Common myeloid progenitor, CD34-positive (primary cell): ENCODE measurements at places on chromosomes 6 and 20.

GRCh38 chr20:13356591-13356990, 135.5 kb downstream of the ISM1 start:
- DNase-seq: no peak

GRCh38 chr6:157215717-157216116, 107.6 kb downstream of the TMEM242 start:
- DNase-seq: no peak

DNA sequence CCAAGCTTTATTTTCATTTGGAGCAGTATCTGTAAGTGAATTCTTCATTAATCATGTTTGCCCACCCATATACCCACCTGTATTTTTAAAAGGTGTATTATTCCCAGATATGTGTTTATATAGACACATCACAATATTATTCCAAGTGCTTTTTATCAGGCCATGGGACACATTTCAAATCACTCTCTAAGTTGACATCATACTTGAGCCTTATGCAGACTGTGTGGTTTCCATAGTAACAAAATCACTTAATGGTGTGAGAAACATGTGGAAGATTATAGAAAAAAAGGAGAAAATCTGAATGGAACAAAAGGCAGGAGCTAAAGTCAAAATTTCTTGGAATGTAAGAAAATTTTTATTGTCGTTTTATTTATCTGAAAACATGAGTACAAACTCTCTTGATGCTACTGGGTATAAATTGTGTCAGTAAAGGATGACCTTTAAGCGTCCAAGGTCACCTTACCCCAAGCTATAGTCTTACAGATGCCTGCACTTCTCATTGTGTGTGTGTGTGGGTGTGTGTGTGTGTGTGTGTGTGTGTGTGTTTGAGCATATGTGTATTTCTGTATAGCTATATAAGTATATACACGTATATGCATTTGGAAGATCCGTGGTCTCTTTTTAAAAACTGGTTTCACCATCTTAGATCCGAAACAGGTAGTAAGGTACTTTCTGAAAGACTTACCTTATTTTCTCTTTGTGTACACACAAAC, 79.8 kb upstream of the CCN6 start:
- no peak for DNase-seq

- DNase-seq: no peak
Observed at GRCh38 chr6:41237128-41237527, 9.0 kb downstream of the TREML4 start.

GRCh38 chr20:38209736-38210405, 44.8 kb upstream of the TGM2 start:
- no peak for DNase-seq

DNA sequence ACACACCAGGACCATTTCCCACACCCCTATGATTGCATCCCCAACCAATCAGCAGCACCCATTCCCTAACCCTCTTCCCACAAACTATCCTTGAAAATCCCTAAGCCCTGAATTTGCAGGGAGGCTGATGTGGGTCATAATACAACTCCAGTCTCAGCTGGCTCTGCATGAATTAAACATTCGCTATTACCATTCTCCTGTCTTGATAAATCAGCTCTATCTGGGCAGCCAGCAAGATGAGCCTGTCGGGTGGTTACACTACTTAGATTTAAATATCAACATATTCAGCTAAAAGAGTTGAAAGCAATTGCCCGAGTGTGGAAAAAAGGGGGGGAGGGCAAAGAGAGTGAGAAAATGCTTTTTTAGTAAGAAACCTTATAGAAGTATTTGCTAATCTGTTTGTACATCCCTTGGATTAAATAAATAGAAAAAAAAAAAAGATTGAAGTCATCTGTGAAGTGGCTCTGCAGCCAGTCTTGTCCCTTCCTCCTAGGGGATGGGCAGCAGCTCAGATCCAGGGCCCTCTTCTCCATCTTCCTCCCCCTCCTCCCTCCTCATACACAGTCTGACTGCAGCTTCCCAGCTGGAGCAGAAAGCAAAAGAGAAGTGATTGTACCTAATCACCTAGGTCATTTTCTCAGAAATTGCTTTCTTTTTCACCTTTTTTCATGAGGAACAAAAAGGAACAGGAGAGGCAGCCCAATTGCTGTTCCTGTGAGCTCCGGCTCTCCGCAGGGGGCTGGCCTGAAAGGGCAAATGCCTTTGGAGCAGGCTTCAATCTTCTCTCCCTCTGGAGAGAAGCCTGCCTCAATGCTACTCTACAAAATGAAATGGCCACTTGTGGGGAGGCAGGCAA, 356.6 kb upstream of the SULF2 start:
- DNase-seq: no peak

- DNase-seq: no peak
Observed at GRCh38 chr20:56989516-56989915, 276.9 kb downstream of the BMP7 start.

DNA sequence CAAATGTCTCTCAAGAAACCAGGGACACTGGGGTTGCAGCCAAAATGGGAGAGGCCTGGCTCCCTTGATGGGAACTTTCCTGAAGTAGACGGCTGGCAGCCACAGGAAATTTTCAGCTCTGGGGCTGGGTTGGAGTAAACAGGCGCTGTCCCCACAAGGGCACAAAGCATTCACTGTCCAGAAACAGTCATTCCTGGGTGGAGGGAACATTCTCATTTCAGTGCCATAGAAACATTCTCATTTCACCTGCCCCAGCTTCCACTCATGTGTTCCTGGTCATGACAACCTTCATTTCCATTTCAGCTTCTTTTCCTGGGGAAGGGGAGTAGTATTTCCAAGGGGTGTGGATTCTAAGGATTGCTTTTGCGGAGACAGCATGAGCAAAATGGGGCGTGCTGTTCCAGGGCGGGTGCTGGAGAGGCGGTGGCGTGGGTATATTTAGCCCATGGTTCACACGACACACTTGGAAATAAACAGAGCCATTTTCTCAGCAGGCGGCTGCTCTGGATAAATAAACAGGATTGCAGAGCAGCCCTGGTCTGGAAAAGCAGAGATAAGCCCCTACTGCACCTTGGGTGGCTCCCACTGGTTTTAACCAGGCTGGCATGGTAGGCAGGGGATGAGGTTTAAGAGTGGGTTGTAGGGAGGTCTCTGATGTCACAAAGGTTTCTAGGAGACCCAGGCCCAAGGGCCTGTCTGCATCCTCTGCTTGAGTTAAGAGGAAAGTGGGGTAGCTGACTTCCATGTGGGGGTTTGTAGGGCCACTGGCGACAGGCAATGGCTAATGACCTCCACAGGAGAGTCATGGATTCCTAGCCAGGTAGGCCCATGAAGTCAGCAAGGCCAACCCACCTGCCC, 32.9 kb downstream of the COX4I2 start:
- no peak for DNase-seq

DNA sequence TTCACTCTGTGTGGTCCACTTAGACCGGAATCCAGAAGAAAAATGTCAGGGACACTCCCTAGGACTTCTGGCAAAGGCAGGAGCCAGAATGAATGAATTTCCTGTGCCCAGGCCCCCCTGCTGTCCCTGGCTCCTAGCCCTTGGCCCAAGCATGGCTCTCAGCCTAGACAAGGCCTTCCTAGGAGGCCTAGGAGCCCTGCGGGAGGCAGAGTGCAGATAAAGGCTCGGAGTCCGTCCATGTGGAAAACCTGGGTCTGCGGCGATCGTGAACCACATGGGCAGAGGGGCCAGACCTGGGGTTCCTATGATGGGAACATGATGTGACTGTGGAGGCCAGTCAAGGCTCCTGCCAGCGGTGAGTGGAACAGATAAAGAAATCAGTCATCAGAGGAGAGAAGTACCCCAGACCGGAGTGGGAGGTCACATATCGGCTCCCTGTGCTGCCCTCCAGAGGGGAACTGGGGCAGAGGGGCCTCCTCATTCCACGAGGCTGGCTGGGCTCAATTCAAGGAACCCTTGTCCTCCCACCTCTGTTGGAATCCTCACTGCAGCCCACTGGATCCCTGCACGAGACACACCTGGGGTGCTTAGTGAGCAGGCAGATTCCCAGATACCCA, 5.9 kb upstream of the VSTM2L start:
- DNase-seq: no peak

GRCh38 chr6:77462359-77463307, 658 bp downstream of the HTR1B start:
- DNase-seq: peak; percentile 82

DNA sequence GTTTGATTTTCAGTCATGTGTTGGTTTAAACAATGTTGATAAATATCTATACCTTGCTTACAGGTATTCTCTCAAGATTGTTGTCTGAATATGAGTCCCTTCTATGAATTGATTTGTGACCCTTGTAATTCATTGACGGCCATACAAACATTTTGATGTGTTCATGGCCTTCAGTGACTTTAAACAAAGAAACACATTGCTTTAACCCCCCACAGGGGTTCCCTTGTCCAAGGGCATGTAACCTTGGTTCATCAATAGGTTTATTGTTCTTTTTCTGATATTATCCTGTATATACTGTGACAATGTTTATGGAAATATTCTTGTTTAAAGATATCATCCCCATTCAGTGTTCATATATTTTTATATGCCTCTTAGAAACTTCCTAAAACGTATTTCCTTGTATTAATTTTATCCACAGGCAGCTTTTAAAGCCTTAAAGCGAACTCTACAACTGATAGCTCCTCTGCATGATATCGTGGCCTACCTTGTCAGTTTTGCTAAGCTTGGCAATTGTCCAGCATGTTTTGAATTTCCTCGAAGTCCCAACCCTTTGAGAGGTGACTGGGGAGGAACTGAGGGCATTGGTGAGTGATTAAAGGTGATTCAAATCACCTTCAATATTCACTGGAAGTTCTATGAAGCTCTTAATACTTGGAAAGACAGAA, 87.0 kb downstream of the CD164 start:
- no peak for DNase-seq

DNA sequence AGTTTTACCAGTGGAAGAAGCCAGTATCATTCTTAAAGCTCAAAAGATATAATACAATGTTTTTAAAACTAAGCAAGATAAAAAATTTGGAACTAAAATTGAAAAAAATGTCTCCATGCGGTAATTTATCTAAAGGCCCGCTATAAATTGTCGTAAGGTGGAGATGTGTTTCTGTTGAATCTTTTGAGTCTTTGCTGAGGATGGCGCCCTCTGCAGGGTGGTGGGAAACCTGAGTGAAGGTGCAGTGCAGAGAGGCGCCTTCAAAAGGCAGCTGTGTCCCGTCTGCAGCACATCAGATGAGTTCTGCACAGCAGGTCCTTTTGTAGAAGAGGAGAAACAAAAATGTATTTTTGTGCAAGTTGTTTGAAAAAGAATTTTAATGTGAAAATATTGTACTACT, 29.4 kb upstream of the KIF25 start:
- peak; percentile 22 for DNase-seq

DNA sequence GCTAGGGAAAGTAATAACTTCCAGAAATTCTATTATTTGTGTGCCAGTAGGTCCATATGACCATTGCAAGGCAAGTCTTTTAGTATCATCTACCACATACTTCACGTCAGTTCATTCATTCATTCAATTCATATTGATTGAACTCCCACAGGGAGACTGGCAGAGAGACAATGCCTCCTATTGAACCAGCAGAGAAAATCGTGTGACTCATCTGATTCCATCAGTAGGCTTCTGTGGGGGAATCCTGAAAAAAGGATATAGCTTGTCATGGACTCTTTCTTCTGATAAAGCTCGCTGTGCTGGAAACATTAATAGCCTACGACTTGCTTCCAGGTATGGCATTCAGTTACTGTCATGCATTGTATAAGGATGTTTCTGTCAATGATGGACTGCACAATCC, 45.3 kb upstream of the CNR1 start:
- DNase-seq: no peak

- DNase-seq: no peak
Observed at GRCh38 chr6:124714728-124715127, 247.5 kb upstream of the RNF217 start.

GRCh38 chr6:465531-466348, 74.2 kb downstream of the IRF4 start:
- DNase-seq: no peak

DNA sequence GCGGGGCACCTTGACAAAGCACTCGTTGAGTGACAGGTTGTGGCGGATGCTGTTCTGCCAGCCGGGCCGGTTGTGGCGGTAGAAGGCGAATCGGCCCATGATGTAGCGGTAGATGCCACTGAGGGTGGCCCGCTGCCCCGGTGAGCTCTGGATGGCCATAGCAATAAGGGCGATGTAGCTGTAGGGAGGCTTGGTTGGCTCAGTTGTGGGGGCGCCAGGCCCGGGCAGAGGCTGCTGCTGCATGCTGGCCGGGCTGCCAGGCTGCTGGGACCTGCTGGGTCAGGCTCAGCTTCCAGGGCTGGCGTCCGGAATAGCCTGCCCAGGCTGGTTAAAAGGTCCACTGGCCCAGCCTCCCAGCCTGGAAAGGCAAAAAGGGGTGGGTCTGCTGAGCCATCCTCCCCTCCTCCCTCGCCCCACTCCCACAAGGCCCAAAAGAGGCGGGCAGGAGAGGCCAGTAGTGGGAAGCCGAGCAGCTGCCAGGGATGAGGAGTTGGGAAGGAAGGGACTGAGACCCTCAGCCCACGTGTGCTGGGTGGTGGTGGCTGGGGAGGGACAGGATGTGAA, at the start of gene FOXS1:
TSS of gene FOXS1 (minus strand) at position 305 of the 564 bp plus-strand sequence. CDS start at position 243, 62 bp downstream.
- no peak for DNase-seq

DNA sequence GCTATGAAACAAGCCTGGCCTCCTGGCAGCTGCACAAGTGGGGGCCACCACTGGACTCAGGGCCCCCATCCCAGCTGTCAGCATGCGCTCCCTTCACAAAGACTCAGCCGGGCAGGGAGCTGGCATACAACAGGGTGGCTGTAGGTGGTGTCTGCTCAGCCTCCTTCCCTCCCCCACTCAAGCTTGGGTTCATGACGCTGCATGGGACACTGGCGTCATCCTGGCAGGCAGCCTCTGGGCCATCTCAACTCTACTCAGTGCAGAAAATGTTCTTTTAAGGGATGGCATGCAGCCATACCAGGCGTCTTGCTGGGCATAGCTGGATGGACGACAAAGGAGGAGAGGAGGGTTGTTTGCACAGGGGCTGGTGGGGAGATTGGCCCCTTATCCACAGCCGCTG, 30.5 kb downstream of the SAYSD1 start:
- DNase-seq: no peak

DNA sequence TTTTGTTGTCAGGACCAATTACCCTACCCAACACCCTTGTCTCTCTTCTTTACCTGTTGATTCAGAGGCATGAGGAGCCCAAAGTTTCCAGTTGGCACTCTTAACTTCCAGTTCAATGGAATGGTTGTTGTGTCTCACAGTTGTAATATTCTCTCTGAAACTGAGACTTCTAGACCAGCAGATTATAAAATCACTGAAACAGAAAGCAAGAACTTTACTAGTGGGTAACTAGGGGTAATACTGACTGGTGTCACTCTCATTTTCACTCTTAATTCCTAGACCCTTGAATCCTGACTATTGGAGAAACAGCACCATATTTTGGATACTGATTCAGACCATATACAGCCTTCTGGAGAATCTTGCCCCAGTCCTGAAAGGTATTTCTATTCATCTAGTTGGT, 140.2 kb upstream of the MMS22L start:
- no peak for DNase-seq

- no peak for DNase-seq
Observed at GRCh38 chr6:120604510-120604909, 729.8 kb downstream of the TBC1D32 start.
